ENCODE measurements at places on chromosomes 3 and 15. TPM values are rescaled to one million over a fixed set of nuclear protein-coding genes. Genes with fewer than 3 reads are reported as not detected.
A peak's percentile ranks its signal among the peaks of the same experiment; 100 is the strongest.

PATL2 gene
- 0.24 TPM for total RNA-seq

CCDC39 gene
- total RNA-seq, result not detected

BTLA gene
- not detected for total RNA-seq

PDZRN3 gene
- 7.4 TPM for total RNA-seq

MESP1 gene
- 1.6 TPM for total RNA-seq

DGKG gene
- total RNA-seq, result 0.37 TPM

GRCh38 chr15:78619022-78619950 is 1.5 kb downstream of the CHRNA3 start:
- DNase-seq, result peak; percentile 78

DNA sequence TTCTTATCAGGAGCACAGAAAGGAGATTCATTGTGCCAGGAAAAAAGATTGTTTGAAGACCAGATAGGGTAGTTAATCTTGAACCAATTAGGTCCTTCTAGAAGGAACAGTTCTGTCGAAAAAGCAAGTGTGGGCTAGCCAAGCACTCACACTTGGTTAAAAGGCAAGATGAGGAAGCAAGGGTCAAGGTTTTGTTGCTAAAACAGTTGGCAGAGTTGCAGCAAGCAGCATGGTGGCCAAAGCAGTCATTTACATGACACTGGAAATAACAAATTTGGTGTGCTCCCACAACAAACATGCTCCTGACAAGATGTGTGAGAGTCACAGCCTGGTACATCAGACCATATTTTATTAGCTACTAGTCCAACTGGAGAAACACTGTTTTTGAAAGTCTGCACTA is 228.0 kb upstream of the CFAP20DC start:
- DNase-seq, result no peak

DNA sequence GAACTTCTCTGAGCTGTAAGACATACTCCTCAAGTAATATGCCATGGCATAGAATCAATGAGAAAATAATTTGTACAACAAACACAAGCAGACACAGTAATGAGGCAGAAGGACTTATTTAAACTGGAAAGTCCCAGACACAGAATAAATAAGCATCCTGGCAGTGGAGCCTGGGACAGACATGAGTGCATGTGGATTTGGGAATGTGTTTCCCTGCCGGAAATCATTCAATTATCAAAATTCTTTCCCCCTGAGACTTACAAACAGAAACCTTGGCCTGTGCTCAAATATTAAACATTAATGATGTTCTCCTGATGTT is 520.1 kb downstream of the ROBO1 start:
- DNase-seq, result no peak

DNA sequence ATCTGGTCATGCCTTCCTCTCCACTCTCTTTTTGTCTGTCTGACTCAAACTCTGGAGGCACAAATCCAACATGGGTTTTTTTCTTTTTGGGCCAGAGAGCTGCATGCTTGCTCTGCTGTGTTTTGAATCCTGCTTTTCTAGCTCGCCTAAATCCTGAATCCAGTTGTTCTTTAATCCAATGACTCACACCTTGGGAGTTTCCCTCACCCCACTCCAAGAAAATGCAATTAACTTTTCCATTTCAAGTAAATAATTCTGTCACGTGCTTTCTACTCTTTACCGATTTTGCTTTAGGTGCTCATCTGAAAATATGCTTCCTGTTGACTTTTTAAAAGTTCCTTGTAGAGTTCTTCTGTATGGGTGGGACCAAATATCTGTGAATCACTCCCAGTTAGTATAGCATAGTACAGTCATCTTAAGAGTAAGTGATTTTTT is 47.6 kb downstream of the SLMAP start:
- DNase-seq, result peak; percentile 19

GRCh38 chr3:122257644-122258364 is 67.2 kb upstream of the CSTA start:
- no peak for DNase-seq

DNA sequence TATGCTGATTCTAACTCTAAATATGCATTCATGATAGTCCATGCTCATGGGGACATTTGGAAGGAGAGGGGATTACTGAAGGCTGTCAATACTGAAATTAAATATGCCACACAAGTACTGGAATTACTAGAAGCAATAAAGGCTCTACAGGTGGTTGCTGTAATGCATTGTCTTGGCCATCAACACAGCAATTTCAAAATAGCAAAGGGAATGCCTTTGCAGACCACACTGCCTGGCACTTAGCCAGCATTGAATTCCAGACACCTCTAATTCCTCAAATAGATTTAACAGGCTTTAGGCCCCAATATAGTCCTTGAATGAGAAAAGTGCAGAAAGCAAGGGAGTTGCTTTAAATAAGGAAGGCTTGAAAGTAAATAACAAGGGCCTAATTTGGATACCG is 115.8 kb upstream of the PLCL2 start:
- no peak for DNase-seq

DNA sequence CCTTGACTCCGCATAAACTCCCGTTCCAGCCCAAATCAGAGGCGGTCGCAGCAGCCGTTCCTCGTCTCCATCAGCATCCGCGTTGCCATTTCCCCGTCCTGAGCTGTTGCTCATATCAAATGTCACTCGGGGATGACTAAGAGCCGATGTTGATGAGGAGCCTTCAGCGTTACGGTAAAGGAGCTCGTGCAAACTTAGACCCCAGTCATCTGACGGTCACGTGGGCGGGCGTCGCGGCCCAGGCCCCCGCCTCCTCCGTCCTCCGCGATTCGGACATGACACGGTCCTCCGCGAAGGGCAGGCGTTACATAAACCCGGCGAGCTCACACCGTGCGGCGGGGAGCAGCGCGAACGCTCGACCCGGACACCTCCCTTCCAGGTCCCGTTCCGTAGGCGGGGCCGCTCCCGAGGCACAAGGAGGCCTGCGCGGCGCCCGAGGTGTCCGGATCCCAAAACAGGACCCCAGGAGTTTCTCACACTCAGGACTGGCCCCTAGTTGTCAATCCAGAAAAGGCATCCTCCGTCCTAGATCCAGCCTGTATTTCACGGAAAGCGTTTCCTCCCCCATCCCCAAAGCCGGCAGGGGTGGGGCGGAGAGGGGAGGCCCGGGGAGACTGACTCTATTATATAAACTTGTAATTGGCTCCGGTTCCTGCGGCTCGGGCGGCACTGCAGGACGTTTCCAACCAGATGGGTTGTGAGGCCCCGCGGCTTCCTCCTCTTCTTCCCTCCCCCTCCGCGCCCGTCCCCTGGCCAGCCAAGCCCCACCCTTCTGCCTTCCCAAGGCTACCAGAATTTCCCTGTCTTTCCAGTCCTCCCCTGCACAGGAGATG is 100.0 kb upstream of the IGF1R start:
- DNase-seq, result peak; percentile 90

DNA sequence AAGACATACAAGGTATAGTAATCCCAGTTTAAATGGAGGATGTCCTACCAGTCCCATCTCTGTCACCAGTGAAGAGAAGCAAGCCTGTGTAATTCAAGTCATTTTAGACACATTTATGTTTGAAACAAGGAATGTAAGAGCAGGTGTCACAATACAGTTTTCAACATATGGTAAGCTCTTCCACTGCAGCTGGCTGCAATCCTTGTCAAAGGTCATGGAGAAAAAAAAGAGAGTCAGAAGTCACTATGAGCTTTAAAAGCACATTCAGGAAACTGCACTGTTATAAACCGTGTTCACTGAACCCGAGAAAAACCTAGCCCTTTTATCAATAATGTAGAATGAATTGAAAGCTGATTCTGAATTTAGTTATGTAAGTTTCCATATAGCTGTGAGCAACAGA is 206.4 kb downstream of the NAALADL2 start:
- no peak for DNase-seq

All from H7 (cell line).